Stomach (tissue), 19 donors: ENCODE measurements at places on chromosomes 2 and 18.

DNA sequence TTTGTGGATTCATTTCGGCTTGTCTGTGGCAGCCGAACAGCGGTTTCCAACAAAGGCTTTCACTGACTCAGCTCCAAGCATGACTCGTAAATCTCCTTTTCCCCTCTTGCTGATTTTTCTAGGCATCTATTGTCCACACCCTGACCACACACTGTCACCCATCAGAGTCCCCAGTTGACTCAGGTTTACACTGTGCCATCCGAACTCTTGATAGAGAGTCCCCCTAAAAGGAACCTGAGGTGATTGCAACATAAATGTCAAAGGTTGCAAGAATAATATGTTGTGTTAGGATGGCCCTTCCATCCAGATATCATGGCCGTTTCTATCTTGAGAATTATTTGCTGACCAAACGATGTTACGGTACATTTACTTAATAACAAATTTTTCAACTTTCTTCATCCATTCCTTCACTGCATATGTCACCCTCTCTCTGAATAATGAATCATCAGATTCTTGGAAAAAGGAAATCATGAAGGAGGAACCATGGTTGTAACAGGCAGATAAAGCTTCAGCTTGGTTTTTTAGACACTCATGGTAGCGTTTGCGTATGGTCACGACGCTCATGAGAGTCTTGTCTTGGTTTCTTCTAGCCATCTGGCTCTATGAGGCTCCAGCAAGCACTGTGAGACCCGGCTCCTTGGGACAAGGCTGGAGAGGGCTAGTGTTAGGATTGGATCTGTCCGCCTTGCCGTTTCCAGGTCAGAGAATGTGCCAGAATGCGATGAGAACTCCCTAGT lies 72.1 kb downstream of the NPAS2 start:
- no peak for DNase-seq

DNA sequence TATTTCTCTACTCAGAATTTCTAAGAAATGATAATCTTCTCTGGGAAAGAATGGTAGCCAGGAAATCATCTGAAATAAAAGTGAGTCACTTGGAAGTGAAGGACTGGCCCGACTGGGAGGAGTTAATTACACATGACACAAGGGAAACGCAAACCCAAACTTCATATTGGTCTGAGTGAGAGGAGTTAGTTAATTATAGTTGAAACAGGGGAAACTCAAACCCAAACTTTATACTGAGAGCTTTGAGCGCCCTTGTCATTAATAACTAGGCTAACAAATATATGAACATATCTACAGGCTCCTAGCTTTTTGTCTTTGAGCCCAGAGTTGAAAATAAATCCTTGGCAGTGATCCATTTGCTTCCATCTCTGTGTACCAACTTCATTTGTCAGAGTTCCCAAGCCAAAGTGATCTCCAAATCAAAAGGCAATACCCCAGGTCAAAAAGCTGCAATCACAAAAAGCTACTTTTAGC lies 187.8 kb upstream of the COL3A1 start:
- no peak for DNase-seq

GRCh38 chr2:9211496-9211895 lies 4.9 kb downstream of the ASAP2 start:
- DNase-seq, result peak; percentile 80

GRCh38 chr18:24388957-24389356 lies 8.7 kb downstream of the OSBPL1A start:
- DNase-seq, result peak; percentile 82

- DNase-seq, result no peak
Measured at GRCh38 chr2:161104054-161104553, 56.1 kb upstream of the TANK start.

- DNase-seq, result no peak
Measured at GRCh38 chr2:232236200-232236599, 142.4 kb upstream of the ALPP start.

DNA sequence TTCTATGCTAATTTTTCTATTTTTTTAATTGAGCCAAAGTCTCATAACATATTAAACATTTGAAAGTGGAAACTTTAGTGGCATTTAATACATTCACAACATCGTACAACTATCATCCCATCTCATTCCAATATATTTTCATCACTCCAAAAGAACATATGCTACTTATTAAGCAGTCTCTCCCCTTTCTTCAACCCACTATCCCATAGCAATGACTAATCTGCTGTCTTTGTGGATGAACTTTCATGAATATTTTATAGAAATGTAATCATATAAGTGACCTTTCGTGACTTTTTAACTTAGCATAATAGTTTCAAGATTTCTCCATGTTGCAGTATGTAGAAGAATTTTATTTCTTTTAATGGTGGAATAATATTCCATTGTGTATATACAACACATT lies 90.3 kb downstream of the CCDC178 start:
- no peak for DNase-seq

DNA sequence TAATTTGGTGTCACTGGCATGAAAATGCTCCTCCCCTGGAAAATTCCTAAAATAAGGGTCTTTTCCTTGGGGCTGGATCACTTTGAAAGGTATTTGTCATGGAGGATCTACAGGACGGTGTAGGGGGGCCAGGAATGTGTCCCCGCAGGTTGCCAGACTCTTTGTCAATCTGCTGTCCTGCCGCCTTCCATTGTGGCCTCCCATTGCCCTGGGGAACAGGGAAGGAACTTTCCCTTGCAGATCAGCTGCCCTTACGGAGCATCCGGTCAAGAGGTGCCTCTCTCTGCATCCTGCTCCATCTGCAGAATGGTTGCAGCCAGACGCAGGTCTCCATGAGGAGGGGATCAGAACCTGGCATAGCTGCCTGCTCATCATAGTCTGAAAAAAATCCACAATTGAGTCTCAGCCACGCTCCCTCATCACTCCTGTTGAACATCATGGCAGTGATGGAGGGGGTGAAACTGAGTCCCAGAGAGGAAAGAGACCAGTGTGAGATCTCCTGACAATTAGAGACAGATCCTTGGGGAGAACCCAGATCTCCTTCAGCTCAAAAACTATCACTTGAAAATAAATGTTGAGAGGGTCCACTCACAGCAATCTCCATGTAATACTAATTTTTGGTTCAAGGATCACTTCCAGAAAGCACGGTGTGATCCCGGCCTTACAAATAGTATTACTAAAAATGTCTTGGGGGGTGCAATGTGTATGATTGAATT lies 244.8 kb downstream of the MYCN start:
- DNase-seq, result no peak

DNA sequence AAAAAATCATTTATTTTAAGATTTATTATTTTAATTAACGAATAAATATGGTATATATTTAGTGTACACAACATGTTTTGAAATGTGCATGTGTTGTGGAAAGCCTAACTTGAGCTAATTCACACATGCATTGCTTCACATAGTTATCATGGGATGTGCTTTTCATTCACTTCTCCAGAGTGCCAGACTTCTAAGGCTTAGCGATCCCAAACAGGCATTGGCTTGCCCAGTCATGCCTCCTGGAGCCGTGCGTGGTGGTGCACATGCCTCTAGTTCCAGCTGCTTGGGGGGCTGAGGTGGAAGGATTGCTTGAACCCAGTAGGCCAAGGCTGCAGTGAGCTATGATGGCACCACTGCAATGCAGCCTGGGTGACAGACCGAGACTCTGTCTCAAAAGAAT lies 40.5 kb downstream of the ARHGEF4 start:
- no peak for DNase-seq

- DNase-seq, result no peak
Measured at GRCh38 chr2:121388371-121388770, 103.4 kb upstream of the TFCP2L1 start.

DNA sequence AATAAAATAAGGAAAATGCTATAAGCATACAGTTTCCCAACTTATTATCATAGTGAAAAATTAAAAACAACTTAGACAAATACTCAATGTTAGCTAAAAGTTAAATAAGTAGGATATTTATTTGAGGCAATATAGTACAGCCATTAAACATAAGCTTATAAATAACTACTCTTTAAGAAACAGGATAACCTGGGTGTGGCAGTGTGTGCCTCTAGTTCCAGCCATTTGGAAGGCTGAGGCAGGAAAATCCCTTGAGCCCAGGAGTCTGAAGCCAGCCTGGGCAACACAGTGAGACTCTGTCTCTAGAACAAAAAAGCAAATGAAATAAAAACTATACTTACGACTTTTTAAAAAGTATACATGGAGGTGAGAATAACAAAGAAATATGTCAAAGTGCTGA lies 39.7 kb downstream of the VIL1 start:
- DNase-seq, result no peak

DNA sequence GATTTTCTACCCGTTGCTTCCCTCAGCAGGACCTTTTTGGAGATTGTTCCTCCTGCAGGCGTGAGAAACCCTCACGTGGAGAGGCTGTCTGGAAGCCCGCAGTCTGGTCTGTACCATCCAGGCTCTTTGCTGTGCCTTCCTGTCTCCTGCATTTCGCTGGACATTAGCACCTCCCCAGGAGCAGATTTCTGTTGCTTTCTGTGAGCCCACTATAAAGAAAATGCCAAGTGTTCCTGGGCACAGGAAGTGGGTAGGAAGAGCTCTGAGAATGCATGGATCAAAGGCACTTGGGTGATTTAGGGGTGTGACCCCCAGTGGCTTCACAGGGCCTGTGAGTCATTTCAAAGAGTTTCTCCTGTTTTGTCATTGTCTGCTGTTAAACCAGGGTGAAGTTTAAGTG lies 27.3 kb downstream of the SPTBN1 start:
- DNase-seq, result no peak

GRCh38 chr2:1708476-1709334 lies 35.6 kb downstream of the PXDN start:
- no peak for DNase-seq

GRCh38 chr2:85678794-85679672 lies 11.0 kb upstream of the SFTPB start:
- peak; percentile 98 for DNase-seq

DNA sequence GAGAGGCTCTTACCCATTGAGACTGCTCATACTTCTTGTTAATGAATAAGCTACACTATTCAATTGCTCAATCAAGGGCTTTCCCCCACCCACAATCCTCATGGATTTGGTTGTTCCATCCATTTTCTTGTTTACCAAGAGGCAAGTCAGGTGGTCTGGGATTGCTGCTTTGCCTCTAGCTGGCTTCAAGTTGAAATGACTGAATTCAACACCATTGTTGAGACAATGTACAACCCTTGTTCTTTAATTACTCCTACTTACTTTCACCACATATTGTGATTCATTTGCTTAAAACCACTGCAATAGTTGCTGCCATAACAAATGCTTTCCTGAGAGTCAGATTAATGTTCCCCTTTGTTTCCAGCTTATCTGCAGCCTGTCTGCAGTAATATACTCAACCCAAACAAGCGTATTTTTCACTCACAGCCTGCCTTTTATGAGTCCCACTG lies 532.2 kb downstream of the RIT2 start:
- no peak for DNase-seq

DNA sequence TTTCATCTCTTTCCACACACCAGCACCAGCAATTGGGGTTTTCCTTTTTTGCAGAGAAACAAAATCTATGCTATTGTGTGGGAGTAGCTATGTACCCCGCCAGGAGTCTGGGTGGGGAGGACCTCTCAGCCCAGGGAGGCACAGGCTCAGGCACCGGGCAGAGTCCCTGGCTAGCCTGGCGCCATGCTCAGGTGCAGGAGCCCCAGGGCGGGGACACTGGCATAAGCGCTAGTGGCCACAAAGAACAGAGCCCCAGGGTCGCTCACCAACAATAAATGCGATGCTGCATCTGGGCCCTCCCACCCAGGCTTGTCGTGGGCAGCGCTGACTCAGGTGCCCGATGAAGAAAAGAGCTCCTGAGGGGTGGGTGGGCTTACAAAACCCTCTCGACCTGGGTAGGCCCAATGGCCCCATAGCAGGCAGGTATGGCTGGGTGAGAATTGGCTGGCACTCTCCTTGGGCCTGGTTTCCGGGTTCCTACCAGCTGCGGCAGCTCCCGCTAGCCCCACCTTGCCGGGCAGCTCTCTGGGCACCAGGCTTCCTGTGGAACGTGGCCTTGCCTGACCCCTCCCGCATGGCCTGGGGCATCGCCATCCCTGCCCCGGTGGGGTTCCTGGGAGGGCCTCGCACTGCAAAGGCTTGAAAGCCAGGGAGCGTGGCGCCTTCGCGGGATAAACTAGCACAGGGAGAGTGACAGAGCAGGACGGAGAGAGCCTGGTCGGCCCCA lies 31.8 kb upstream of the COL6A3 start:
- DNase-seq, result no peak

DNA sequence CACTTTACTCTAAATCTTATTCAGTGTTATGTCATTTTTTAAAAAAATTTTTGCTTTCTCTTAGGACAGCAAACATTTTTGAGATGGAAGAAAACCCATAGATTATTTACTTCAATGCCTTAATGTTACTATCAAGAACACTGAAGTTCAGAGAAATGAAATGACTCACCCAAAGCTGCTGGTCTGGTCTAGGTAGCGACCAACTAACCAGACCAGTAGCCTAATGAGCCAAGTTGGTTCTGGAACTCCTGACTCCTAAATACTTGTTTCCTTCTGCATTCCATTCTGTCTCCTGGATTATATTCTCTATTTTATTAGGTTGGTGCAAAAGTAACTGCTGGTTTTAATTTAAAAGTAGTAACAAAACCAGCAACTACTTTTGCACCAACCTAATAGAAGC lies 35.4 kb downstream of the SLC8A1 start:
- DNase-seq, result no peak

DNA sequence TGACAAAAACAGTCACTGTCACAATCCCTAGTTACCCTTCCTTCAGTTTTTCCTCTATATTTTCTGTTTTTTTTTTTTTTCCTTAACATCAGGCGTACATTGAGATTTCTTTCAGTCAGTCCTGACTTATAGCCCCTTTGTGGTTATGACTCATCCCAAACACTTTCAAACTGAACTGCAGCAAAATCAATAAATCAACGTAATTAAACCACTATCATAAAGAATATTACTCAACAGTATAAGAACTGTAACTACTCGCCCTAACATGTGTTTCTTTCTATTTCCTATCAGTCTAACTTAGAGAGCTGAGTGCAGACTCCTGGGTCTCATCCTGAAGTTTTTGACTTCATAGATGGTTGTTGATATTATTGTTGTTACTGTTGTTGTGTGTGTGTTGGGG lies 523.5 kb downstream of the LRRTM4 start:
- DNase-seq, result no peak

DNA sequence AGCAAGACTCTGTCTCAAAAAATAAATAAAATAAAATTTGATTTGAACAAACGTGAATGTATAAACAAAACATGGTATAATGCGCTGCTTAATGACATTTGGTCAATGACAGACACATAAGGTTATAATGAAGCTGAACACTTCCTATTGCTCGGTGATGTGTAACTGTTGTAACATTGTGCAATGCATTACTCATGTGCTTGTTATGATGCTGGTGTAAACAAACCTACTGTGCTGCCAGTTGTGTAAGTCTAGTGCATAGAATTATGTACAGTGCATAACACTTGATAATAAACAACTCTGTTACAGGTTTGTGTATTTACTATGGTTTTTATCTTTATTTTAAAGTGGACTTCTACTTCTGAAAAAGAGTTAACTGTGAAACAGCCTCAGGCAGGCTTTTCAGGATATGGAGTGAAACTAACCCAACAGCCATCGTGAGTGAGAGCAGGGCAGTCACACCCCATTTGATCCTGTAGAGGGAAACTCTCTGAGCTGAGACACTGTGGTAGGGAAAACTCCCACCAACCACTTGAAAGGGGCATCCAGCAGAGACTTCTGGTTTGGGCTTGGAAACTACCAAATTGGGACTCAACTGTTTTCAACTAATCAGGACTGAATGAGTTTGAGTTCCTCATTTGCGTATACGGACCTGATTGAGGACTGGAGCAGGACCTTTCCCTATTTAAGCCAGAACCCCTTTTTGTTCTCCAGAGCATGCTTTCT lies 8.7 kb upstream of the RPRD1A start:
- no peak for DNase-seq

- DNase-seq, result no peak
Measured at GRCh38 chr2:121074293-121074932, 210.6 kb downstream of the TFCP2L1 start.

GRCh38 chr2:27024188-27024587 lies 8.6 kb upstream of the TMEM214 start:
- DNase-seq, result no peak
